Activated naive CD4-positive, alpha-beta T cell treated with anti-CD3 and anti-CD28 coated beads, Interleukin-2, amount 50 U/mL, for 16 hours (primary cell): ENCODE measurements at places on chromosomes 7 and 10.

DNA sequence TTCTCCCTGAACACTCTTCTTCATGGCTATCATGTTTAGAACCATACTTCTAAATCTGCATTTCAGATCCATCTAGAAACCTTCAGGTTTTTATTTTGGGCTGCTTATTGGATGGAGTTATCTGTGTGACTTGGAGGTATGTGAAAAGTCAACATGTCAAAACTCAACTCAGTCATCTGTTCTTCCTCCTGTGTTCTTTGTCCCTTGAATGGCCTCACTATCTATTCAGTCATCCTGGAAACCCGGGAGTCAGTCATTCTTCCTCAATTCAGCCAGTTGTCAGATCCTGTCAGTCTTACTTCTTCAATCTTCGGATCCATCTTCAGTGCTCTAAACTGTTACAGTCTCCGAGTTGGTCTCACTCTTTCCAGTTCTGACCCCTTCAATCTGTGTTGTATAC, 52.2 kb downstream of the VKORC1L1 start:
- no peak for DNase-seq

- no peak for DNase-seq
Measured at GRCh38 chr7:29304756-29305155, 110.2 kb downstream of the CHN2 start.

DNA sequence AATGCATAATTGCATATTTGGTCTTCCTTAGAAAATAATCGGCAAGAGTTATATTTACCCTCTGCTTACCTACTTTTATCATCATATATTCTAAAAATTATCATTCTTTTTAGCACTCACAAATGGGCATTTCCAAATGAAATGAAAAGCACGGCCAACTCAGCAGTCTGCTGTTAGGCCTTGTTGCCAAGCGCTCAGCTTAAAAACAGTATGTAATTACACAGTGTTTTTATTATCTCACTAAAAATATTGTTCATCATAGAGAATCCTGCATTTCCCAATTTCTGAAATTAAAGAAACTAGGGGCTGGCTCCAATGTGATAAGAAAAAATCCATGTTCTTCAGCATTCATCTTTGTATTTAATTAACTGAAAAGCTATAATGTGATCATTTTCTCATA, 391.7 kb upstream of the ADARB2 start:
- DNase-seq: no peak

DNA sequence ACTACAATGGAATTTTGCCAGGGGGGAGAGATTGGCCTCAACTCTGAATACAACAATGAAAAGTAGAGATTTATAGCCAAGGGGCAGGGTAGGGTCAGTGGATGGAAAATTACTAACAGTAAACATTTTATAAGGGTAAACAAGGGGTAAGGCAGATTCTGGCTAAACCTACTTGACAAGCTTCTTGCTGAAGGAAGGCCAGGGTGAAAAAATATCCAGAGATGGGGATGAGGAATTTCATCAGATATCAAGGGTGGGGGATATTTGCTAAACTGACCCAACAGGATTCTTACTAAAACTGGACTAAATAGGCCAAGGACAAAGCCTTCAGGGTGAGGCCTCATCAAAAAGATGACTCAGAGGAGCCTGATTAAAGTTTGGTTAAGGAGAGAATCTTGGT, 156.3 kb downstream of the RTKN2 start:
- no peak for DNase-seq

- no peak for DNase-seq
Measured at GRCh38 chr7:90900628-90901356, 304.7 kb downstream of the CDK14 start.

DNA sequence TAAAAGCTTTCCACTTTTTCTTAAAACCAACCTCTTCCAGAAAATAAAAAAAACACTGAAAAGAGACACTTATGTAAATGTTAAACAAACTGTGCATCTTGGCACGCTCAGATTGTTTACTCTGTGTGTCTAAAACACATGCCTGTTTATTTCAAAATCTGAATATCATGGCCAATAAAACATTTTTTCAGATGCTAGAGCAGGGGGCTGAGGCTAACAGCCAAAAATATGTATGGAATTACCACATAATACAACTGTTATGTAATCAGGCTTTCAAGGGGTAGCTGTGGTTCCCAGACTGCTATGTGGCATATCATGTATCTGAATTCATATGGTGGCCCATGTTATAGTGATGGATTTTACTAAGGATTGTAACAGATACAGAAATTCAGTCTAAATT, 130.4 kb downstream of the HIBADH start:
- DNase-seq: no peak

- no peak for DNase-seq
Measured at GRCh38 chr7:16318463-16318862, 102.9 kb downstream of the CRPPA start.

- DNase-seq: no peak
Measured at GRCh38 chr7:51973071-51973470, 656.5 kb upstream of the COBL start.

DNA sequence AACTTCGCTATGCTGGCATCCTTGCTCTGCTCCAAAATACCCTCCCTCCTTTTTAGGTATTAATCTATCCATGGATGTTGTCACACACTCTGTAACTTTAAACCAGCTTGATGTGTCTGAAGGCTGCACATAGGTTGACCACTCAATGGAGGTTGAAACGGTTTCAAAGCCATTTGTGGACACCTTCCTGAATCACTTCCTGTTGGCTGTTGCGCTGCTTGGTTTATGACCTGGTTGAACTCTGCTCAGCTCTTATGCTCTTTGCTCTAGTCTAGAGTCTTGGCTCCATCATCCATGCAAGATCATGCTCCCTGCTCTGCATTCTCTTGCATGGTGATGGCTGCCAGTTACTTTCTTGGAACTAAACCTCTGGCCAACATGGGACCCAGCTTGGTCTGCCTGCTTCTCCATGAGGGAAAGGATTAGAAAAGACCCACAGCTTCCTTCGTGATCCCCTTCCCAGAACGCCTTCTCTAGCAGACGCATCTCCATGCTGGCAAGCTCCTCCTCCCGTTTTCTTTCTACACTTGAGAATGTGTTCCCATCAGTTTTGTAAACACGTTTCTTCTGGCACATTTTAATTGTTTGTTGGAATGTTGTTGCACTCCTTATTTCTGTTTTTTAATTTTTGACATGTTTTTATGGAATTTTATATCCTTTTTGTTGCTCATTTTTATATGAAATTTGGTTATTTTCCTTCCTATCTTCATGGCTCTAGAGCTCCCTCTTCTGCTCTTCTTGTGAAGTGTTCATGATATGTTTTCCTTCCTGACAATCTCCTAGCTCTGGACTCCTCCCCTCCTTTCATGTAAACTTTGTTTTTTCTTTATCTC, 149.8 kb downstream of the XPNPEP1 start:
- DNase-seq: no peak

DNA sequence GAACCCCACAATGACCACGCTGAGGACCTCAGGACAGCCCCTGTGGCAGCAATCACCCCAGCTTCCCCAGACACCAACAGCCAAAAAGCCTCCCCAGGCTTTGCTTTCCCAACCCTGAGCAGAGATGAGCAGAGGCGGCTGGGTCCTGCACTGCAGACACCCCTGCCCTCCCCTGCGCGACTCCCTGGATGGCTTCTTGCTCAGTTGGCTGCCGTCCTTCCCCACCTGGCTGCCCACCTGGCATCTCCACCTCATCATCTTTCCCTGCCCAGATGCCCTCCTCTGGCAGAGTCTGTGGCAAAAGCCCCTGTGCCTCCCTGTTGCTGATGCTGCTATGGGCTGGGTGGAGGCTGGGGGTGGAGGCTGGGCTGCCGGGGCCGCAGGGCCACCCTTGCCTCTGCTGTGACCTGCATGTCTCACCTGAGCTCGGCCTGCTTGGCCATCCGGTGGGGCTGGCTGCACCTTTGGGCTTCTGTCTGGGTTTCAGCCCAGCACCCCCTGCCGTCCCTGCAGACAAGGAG, 567.7 kb downstream of the TCERG1L start:
- no peak for DNase-seq

GRCh38 chr7:107687656-107688055, 27.0 kb downstream of the SLC26A4 start:
- DNase-seq: no peak

DNA sequence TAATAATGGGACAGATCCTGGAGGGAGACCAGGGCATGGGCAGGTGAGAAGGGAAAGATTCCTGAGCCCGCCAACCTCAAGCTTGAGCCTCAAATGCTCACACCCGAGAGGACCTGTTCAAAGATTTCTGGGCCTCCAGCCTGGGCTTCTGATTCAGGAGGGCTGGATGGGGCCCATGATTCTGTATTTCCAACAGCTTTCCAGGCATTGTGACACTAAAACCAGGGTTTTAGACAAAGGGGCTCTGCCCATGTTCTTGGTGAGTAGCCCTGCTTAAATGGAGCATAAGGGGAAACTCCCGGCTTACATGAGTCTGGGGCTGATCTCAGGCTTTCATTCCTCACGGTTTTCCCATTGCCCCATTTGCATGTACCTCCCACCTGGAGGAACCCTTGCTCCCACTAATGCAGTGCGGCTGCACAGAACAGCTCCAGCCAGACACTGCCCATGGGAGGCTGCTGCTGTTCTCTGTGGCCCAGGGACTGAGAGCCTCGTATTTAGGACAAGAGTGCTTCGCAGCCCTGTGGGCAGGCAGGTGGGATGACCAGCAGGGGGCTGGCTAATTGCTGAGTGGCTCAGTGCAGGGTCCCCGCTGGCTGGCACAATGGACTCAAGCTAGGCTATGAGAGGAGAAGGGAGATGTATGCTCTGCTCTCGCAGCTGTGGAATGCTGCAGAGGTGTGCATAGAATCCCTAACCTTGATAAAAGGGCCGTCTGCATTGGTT, 135.3 kb upstream of the COBL start:
- DNase-seq: no peak

- no peak for DNase-seq
Measured at GRCh38 chr7:80131675-80132435, 2.8 kb upstream of the GNAI1 start.

- DNase-seq: no peak
Measured at GRCh38 chr10:18233775-18234174, 93.6 kb downstream of the CACNB2 start.

- no peak for DNase-seq
Measured at GRCh38 chr7:7114575-7115291, 67.6 kb upstream of the C1GALT1 start.

DNA sequence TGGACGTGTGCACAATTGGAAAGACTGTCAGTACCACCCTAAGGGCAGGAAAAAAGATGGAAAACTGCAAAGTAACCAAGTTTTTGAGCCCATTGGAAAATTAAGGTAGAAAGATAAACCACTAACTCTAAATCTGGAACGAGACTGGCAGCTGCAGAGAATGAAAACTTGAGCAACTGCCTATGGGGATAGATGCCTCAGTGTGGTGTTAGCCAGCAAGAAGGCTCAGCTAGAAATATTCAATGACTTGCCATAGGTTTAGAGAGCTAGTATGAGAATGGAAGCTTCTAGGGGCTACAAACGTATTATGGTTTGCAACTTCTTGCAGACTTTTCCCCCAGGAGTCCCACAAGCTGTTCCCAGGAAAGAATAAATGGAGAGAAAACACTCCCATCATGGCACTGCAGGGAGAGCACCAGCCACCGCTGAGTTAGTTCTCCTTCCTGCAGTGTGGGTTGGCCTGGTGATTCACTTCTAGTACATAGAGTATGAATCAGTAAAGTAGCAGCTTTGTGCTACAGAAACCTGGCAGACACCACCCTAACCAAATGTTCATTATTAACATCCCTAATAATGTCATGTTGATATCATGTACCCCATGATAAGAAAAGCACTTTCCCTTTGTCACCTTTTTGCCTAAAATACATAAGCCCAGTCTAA, 372.4 kb upstream of the VWC2 start:
- no peak for DNase-seq

DNA sequence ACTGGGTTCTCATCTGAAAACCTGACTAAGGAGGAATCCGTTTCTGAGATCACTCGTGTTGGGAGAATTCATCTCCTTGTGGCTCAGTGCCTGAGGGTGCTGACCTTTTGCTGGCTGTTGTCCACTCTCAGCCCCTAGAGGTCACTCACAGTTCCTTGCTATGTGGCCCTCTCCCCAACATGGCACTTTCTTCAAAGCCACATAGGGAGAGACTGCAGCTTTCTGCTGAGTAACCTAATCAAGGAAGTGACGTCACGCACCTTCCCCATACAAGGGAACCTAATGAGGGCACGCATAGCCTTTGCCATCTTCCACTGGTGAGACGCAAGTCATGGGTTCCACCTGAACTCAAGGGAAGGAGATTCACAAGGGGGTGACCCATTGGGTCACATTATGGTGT, 23.2 kb downstream of the STEAP1B start:
- DNase-seq: no peak

DNA sequence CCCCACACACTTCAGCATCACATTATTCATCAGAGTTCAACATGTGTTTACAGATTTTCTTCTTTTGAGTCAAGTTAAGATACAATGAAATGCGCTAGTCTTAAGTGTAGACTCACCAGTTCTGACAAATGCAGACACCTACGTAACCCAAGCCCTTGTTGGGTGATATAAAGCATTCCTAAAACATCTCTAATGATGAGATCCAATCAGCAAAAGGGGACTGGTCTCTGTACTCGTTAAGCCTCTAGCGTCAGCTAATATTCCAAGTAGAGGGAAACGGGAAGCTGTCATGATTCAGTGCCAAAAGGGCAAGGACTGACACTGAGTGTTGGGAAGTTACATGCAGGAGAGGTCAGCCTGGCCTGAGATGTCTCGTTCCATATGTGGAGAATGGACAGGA, 38.7 kb upstream of the TRIL start:
- DNase-seq: no peak

DNA sequence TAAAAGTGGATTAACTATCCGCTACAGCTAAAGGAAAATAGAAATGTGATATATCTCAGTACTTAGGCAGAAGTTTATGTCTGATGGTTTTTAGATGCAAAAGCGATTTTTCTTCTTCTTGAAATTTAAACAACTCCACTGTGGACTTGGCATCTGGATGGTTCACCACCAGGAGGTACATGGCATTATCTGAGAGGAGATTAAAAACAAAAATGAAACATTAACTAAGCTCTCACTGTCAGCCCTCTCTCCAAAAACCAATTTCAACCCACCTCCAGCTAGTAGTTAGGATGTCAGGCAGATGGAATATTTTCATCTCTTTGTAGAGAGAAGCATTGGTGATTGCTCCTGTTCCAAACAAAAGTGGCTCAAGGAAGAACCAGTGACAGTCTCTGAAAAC, 12.9 kb downstream of the PON1 start:
- DNase-seq: no peak
